Activated CD4-positive, alpha-beta T cell treated with anti-CD3 and anti-CD28 coated beads, Interleukin-2, amount 10 ng/mL, durations not matched to agents 24 days and 14 days (primary cell): ENCODE measurements at places on chromosomes 3 and 15. TPM values are rescaled to one million over a fixed set of nuclear protein-coding genes. Genes with fewer than 3 reads are reported as not detected.

Gene EAF2
- 13.7 and 14.5 TPM in 2 replicates for total RNA-seq

Gene SFMBT1
- total RNA-seq, result 28.6 and 28.8 TPM in 2 replicates

Gene HRG
- total RNA-seq, result not detected in 2 replicates

Gene BOC
- 1.4 and 1.9 TPM in 2 replicates for total RNA-seq

DNA sequence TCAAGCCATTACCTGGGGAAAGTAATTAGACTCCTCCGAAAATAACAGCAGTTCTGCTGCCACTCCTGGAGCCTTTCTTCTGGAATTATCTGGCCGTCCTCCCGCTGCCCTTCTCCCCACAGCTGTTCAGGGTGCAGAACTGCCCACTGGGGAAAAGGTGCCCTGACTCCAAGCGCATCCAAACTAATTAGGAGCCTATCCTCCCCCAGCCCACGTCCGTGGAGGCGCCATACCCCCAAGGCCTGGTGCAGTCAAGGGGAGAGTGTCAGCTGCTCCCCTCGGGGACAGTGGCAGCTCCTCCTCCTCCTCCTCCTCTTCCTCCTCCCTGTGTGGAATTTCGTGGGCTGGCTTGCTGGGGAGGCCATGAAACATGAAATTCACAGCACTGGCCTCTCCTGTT lies 177.2 kb downstream of the XXYLT1 start:
- DNase-seq, result no peak
- H3K27me3 ChIP-seq, result peaks cover 3% of the 10 kb centered on the region
- H3K36me3 ChIP-seq, result no peaks in the 10 kb centered on the region
- H3K4me3 ChIP-seq, result no peak overlapping the region
- H3K4me1 ChIP-seq, result peaks cover 4% of the 10 kb centered on the region

- H3K27me3 ChIP-seq, result peaks cover 19% of the 10 kb centered on the region
- H3K4me1 ChIP-seq, result peaks cover 2% of the 10 kb centered on the region
- H3K27ac ChIP-seq, result no peak overlapping the region
- DNase-seq, result no peak
- no peak overlapping the region for H3K4me3 ChIP-seq
Observed at GRCh38 chr3:170442947-170443346, 24.3 kb downstream of the CLDN11 start.

DNA sequence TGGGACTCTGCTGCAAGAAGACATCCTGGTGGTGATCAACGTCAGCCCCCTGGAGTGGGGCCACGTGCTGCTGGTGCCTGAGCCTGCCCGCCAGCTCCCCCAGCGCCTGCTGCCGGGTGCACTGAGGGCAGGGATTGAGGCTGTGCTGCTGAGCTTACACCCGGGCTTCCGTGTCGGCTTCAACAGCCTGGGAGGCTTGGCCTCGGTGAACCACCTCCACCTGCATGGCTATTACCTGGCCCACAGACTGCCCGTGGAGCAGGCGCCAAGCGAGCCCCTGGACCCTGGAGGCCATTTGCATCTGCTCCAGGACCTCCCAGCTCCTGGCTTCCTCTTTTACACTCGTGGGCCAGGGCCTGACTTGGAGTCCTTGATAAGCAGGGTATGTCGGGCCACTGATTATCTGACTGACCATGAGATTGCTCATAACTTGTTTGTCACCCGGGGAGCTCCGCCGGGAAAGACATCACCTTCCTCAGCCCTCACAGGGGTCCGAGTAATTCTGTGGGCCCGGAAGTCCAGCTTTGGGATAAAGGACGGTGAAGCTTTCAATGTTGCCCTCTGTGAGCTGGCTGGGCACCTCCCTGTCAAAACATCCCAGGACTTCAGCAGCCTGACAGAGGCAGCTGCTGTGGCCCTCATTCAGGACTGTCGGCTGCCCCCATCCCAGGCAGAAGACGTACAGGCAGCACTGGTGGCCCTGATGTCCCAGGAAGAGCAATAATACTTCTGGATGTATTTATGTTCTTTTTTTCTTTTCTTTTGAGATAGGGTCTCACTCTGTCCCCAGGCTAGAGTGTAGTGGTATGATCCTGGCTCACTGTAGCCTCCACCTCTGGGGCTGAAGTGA lies 7.6 kb downstream of the GDPGP1 start:
- no peak overlapping the region for H3K4me3 ChIP-seq
- peaks cover 22% of the 10 kb centered on the region for H3K36me3 ChIP-seq
- H3K4me1 ChIP-seq, result peaks cover 10% of the 10 kb centered on the region
- DNase-seq, result no peak
- H3K27me3 ChIP-seq, result no peaks in the 10 kb centered on the region
- H3K27ac ChIP-seq, result no peak overlapping the region

- no peak overlapping the region for H3K4me3 ChIP-seq
- H3K4me1 ChIP-seq, result peaks cover 45% of the 10 kb centered on the region
- H3K36me3 ChIP-seq, result peaks cover 72% of the 10 kb centered on the region
- H3K27me3 ChIP-seq, result no peaks in the 10 kb centered on the region
- H3K27ac ChIP-seq, result peak overlapping the region; percentile 62
- no peak for DNase-seq
Observed at GRCh38 chr3:49025005-49025792, 3.3 kb downstream of the NDUFAF3 start.

- no peaks in the 10 kb centered on the region for H3K27me3 ChIP-seq
- DNase-seq, result no peak
- H3K36me3 ChIP-seq, result no peaks in the 10 kb centered on the region
- H3K4me3 ChIP-seq, result no peak overlapping the region
- peaks cover 9% of the 10 kb centered on the region for H3K4me1 ChIP-seq
Observed at GRCh38 chr3:12472000-12472610, 12.2 kb upstream of the TSEN2 start.

DNA sequence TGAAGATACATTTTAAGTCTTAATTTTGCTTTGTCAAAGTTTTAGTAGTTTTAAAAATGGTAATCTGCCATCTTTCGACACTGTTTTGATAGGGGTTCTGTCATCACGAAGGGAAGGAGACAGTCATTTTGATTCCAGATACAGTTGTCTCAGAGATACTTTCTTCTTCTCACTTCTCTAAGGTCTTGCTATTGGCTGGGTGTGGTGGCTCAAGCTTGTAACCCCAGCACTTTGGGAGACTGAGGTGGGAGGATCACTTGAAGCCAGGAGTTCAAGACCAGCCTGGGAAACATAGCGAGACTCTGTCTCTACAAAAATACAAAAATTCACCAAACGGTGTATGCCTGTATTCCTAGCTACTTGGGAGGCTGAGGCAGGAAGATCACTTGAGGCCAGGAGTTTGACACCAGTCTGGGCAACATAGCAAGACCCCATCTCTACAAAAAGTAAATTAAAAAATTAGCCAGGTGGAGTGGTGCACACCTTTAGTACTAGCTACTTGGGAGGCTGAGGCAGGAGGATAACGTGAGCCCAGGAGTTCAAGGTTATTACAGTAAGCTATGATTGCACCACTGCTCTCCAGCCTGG lies 3.3 kb downstream of the RAB8B start:
- H3K4me1 ChIP-seq, result peaks cover 67% of the 10 kb centered on the region
- H3K36me3 ChIP-seq, result peaks cover 50% of the 10 kb centered on the region
- H3K27me3 ChIP-seq, result no peaks in the 10 kb centered on the region
- peak; percentile 71 for DNase-seq

GRCh38 chr3:99865321-99865720 lies 47.7 kb downstream of the CMSS1 start:
- H3K4me1 ChIP-seq, result peaks cover 72% of the 10 kb centered on the region
- peaks cover 34% of the 10 kb centered on the region for H3K36me3 ChIP-seq

GRCh38 chr15:32657198-32657883 lies 15.8 kb downstream of the SCG5 start:
- peaks cover 19% of the 10 kb centered on the region for H3K4me1 ChIP-seq
- H3K27me3 ChIP-seq, result no peaks in the 10 kb centered on the region
- peak; percentile 77 for DNase-seq
- peak overlapping the region; percentile 20 for H3K4me3 ChIP-seq
- H3K27ac ChIP-seq, result peak overlapping the region; percentile 8

- peak overlapping the region; percentile 96 for H3K27ac ChIP-seq
- DNase-seq, result peak; percentile 64
- H3K4me1 ChIP-seq, result peaks cover 22% of the 10 kb centered on the region
- peaks cover 7% of the 10 kb centered on the region for H3K36me3 ChIP-seq
- H3K27me3 ChIP-seq, result peaks cover 2% of the 10 kb centered on the region
Observed at GRCh38 chr3:39052583-39052982, 767 bp downstream of the WDR48 start.

- H3K4me1 ChIP-seq, result peaks cover 14% of the 10 kb centered on the region
- peaks cover 8% of the 10 kb centered on the region for H3K27me3 ChIP-seq
- no peak overlapping the region for H3K27ac ChIP-seq
- no peak overlapping the region for H3K4me3 ChIP-seq
- no peaks in the 10 kb centered on the region for H3K36me3 ChIP-seq
Observed at GRCh38 chr3:16545413-16546185, 32.1 kb upstream of the RFTN1 start.

DNA sequence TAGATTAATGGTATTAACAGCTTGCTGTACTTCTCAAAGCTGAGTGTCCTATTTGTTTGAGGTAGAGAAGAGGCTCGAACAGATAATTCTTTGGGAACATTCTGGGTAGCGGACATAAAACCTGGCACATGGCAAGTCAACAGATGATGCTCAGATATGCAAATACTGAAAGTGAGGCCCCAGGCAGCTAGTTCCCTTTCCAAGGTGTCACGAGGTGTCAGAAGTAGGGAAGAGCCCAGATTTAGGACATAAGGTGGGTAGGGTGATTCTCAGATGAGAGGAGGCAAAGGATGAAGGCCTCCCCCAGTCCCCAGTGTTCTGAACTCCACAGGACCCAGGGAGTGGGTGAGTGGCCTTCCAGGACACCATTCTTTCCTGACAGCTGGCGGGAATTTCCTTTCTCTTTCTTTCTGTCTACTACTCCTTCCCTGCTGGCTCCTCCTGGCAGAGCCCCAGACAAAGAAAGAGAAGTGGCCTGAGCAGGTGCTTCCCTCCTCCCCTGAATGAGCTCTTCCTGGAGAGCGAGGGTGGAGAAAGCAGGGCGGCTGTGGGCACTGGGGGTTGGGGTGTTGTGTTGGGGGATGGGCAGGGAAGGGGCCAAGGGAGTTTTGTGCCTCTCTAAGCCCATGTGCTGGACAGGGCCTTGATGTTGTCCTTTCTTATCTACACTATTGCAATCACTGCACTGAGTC lies 87.5 kb downstream of the CORO2B start:
- H3K27me3 ChIP-seq, result peaks cover 20% of the 10 kb centered on the region
- DNase-seq, result no peak
- no peak overlapping the region for H3K27ac ChIP-seq
- no peak overlapping the region for H3K4me3 ChIP-seq

GRCh38 chr3:133943031-133943535 lies 47.4 kb upstream of the RAB6B start:
- H3K4me3 ChIP-seq, result no peak overlapping the region
- peaks cover 10% of the 10 kb centered on the region for H3K4me1 ChIP-seq
- no peak overlapping the region for H3K27ac ChIP-seq
- H3K27me3 ChIP-seq, result peaks cover 5% of the 10 kb centered on the region
- no peak for DNase-seq
